ENCODE measurements at places on chromosomes 3 and 15.
A peak's percentile ranks its signal among the peaks of the same experiment; 100 is the strongest.

GRCh38 chr3:29649815-29650547 is 369.1 kb downstream of the RBMS3 start:
- peak; percentile 75 for DNase-seq

- DNase-seq: no peak
Measured at GRCh38 chr15:62472616-62473299, 307.7 kb upstream of the C2CD4B start.

DNA sequence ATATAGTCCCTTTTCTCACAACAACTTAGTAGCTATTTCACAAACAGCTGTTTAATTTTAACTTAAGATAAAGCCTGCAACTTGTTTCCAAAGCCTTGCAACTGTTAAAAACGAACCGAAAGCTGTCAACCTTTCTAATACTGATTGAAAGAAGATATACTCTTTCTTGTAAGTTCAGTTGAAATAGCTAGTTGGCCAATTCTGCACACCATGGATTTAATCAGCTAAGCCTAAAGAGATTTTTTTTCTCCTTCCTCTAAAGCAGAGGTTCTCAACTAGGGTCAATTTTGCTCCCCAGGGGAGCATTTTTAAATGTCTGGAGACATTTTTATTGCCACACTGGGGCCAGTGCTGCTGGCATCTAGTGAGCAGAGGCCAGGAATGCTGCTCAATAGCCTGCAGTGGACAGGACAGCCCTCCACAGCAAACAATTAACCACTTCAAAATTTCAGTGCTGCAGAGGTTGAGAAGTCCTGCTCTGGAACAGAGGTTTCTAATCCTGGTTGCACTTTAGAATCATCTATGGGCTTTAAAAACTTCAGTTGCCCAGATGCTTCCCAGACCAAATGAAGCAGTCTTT is 26.2 kb downstream of the MINDY4B start:
- DNase-seq: no peak

- no peak for DNase-seq
Measured at GRCh38 chr15:95644100-95644875, 686.2 kb upstream of the NR2F2 start.

DNA sequence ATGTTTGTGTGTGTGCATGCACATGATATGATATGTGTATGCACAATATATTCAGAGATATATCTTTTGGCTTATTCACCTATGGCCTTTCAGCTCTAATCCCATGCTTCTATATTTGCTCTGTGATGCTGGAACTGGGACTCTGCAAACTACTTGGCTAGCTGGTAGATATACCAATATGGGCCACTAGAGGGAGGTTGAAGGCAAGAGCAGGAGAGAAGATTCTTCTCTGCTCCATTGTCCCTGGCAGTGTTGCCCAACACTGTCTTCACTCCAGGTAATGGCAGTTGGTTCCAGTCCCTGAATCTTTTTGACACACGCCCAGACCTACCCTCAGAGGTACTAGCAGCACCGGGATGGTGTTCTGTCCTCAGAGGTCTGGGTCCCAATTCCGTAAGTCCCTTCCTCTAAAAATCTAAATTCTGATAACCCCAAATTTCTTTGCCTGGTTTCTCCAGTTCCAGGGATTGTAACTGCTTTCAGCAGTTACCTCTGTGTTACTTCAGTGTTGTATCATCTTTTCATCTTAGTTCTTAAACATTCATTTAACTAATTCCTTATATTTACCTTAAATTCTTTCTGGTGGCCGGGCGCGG is 44.7 kb downstream of the GTPBP8 start:
- DNase-seq: peak; percentile 54

DNA sequence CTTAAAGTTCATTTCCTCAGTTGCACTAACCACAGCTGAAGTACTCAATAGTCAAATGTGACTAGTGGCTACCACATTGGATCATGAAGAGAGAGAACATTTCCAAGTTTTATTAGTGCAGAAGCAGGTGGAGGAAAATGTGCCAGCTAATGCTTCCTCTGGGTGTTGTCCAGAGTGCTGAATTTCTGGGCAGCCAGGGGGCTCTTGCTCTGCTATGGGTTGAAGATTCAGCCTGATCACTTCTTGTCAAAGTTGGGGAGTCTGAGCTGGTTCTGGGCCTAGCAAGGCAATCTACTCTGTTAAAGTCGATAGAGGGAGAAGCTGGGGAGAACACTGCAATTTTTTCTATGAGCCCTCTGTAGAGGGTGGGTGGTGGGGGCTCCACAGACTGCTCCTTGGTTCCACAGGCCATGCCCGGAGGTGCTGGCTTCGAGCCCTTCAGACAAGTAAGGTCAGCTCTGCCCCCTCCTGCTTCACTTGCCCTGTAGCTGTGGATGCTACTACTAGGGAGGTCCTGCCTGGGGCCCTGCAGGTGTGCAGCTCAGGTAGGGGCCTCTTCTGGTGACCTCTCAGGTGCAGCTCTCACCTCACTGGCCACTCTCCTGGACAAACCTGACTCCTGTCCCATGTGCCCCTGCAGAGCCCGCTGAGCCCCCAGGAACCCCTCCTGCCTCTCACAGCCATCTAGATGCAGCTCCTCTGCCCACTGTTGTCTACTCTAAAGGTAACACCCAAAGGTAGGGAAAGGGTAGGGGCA is 8.2 kb downstream of the ALG3 start:
- DNase-seq: no peak
